NCI-H524 (cell line): ENCODE measurements at places on chromosomes 12 and 14.

DNA sequence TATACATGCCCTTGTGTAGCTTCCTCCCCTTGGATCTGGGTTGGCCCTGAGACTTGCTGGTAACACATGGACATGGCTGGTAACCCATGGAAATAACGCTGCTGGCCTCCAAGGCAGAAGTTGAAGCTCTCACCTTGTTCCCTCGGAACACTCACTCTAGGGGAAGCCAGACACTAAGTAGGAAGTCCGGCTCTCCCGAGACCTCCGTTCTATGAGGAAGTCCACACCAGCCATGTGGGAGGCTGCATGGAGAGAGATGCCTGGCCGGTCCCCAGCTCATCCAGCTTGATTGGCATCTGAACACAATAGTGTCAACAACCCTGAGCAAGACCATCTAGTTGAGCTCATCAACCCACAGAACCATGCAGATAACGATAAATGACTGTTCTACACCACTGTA, 39.7 kb upstream of the VRK1 start:
- no peak for DNase-seq

- DNase-seq = no peak
Measured at GRCh38 chr12:56900583-56900982, 33.6 kb downstream of the SDR9C7 start.

GRCh38 chr12:132807295-132808092, 21.2 kb downstream of the GOLGA3 start:
- no peak for DNase-seq

- peak; percentile 56 for DNase-seq
Measured at GRCh38 chr12:119668324-119668841, 450 bp downstream of the PRKAB1 start.

GRCh38 chr14:99006276-99006675, 265.7 kb downstream of the BCL11B start:
- DNase-seq = no peak

DNA sequence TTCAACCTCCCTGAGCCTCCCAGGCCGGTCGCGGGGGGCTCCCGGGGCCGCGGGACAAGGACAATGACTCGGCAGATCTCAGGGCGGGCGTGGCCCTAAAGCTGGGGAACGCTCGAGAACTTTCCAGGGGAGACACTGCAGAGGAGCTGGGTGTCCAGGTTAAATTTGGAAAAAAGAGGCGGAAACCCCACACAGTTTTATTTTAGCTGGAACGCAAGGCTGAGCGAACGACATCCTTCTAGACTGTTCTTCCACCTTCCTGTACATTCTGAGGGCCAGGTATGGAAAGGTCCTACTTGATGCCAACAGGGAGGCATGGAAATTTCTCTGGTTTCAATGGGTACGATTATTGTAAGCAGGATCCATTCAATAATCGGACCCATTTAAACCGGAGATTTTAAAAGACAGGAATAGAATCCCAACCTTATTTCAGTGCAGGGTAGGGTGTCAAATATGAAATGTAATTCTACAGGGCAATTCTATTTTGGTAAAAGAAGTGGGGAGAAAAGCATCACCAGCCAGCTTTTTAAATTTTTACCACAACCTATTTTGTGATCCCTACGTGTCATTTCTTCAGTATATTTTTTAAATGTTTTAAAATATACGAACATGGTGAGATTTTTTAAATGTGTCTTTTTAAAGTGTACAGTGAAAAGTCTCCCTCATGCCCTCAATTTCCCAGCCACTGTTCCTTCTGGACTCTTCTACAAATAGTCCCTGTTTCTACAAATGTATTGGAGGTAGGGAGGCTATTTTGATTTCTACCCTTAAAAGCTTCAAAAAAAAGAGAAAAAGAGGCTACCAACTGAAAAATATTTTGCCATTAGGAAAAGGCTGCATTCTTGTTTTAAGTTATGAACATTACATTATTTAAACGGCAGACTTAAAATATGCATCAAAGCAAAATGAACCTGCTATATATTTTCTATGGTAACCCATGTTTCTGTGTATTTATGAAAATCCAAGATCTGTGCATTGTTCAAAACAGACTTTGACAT, 1.1 kb upstream of the UBC start:
- no peak for DNase-seq

DNA sequence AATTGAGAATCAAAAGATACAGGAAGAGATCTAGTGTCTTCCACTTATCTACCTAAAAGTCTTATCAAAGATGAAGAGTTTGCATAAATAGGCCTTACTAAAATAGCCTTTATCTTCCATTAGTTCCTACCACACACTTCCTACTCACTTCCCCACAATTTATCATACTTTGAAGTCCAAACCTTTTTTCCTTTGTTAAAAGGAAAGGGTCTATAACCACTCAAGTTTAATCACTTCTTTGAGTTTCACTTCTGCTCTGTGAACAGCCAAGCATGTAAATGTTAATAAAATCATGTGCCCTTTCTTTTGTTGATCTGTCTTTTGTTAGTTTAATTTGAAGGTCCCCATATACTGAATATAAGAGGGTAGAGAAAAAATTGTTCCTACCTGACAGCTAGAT, 114.5 kb downstream of the PHLDA1 start:
- DNase-seq = no peak

- DNase-seq = no peak
Measured at GRCh38 chr12:93759512-93760081, 82.4 kb downstream of the CRADD start.

GRCh38 chr12:42910656-42911055, 321.1 kb upstream of the PRICKLE1 start:
- DNase-seq = no peak

- DNase-seq = no peak
Measured at GRCh38 chr12:64237382-64237781, 15.3 kb upstream of the KICS2 start.

- DNase-seq = no peak
Measured at GRCh38 chr12:84599539-84599938, 313.1 kb downstream of the SLC6A15 start.

DNA sequence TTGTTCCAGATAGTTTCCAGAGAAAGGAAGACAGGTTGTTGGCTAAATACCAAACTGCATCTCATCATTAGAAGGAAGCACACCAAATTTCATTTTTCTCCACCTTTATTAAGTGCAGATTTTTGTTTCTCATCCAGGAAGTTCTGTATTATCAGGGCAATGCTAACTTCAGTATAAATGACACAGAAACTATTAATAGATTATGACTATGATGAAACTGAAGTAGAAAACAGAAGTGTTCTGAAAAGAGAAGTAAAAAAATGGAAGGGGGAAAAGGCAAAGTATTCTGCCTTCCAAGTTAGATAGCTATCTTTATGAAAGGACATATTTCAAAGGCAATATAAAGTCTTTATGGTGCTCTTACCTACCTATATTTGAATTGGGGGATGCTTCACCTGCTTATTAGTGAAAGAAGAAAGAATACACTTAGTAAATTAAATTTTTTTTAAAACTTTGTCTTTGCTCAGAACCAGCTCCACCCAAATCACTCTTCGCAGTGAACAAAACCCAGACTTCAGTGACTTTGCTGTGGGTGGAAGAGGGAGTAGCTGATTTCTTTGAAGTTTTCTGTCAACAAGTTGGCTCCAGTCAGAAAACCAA, 223.9 kb downstream of the PTPRO start:
- no peak for DNase-seq

GRCh38 chr12:57233357-57234232, 4.1 kb downstream of the SHMT2 start:
- no peak for DNase-seq

DNA sequence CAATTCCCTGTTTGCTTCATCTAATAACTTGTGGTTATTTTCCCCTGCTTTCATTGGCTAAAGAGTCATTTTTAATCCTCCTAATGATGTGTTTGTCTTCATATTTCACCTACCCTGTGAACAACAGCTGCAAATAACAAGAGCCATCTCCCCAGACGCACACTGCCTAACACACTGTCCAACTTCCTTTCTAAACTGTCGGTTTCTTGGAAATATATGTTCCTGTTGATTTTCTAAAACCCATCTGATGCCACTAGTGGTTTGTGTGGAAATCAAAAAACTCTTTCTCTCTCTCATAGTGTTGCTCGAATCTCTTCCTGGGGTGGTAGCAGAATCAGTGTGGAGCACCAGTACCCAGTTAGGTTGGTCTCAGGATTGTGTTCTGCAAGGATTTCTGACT, 226.9 kb downstream of the EPS8 start:
- peak; percentile 25 for DNase-seq

GRCh38 chr12:130424858-130425697, 87.4 kb downstream of the PIWIL1 start:
- no peak for DNase-seq

- DNase-seq = no peak
Measured at GRCh38 chr12:80713419-80713818, 3.3 kb upstream of the MYF5 start.

- DNase-seq = no peak
Measured at GRCh38 chr12:82605115-82605514, 81.6 kb upstream of the TMTC2 start.

DNA sequence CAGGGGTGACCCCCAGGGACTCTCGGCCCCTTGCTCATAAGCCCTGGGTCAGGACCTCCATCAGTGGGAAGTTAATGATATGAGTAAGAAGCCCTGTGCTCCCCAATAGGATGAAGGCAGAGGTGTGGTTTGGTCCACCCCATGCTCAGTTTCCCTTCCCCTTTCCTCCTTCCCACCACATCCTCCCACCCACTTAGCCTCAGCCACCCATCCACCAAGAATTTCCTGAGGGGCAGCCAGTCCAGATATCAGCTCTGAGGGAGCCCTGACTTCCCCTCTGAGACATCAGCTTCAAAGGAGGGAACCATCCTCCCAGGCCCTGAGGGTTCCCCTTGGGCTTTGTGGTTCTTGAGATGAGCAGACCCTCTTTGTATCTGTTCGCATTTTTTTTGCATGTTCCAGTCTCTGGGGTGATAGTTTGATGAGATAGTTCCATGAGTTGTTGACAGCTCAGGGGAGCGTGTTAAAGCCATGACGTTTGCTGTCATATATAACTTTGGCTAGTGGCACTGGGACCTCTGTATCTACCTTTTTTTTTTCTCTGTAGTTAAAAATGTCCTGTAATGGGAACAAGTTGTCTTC, 71.2 kb downstream of the LGMN start:
- DNase-seq = no peak

DNA sequence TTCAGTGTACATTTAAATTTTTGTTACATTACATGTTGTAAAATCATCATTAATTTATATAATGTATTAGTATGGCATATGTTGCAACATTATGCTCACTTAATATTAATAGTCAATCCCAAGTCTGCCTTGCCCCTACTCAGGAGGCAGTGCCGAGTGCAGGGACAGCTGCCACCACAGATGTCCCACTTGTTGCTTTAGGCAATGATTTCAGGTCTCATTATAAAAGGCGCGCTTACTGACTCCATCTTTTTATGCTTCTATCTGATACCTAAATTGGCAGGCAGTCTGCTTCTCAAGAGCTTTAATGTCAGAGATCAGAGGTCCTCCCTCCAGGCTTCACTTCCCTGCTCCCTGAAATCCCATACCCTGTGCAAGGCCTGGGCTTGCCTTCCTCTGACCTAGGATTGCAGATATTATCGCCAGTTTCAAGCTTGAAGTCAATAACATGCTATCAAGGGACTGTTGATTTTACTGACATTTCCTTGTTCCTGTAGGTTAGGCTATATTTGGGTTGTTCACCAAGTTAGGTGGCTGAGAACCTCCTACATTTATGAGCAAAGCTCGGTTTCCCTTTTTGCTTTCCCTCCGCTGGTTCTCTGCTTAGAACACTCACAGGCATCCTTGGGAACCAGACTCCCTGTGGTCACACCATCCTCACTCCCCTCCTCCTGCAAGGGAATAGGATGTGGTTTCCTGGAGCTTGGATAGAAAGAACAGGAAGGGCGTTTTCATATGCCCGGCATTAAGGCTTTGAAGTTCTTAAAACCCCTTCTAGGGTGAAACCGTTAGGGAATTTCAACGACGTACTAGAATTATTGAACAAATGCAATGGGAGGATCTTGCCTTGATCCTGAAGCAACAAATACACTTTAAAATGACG, 208.4 kb upstream of the FKBP4 start:
- peak; percentile 87 for DNase-seq

DNA sequence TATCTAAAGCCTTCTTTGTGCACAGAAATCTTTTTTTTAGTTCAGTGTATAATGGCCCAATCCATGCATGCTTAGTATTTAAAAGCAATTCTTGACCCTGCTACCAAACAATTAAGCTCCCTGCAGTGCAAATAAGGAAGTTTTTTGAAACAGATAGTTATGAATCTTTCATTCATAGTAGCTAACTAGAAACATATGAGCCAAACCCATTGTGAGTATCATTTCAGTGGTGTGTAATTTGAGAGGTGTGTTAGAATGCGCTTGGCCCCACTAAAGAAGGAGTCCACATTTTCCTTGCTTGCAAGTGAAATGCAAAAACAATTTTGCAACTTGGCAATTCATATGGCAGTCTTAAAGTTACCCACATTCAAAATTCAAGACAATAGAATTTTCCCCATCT, 14.4 kb downstream of the EPS8 start:
- DNase-seq = no peak

DNA sequence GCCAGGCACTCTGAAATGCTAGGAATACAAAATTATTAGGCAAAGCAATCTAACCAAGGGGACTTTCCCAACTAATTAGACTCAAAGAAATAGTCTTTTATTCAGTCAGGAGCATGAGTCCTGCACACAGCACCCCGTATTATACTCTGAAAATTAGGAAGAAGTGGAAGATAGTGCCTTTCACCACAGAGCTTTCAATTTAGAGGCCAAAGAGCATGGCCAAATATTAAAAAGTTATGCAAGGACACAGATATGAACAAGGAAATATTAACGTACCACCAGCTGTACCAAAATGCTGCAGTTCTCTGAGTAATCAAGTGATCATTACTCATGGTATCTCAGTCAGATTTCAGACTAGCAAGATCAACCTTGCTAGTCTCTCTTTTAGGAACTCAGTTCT, 22.6 kb upstream of the MDM2 start:
- DNase-seq = no peak

DNA sequence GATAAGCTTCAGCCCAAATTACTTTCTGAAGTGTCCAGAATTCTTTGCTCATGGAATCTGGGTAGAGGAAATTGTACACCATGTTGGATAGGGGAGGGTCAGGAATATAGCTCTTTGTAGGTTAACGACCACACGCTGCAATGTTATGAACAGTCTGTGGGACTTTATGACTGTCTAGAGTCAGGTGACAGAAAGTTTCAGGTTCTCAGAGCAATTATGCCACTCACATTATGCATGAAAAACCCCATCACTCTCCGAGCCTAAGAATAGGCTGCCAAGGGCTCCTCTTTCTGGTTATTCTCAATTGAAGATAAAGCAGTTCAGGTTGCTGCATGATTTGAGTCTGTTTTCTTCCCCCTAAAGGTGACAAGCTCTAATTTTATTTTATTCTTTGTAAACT, 430.9 kb downstream of the ATP23 start:
- DNase-seq = no peak

GRCh38 chr12:48851883-48852733, at the start of gene DDX23:
DDX23 (minus strand) TSS chr12:48852163; CDS start chr12:48845782, 6,381 bp downstream.
- DNase-seq = peak; percentile 96

DNA sequence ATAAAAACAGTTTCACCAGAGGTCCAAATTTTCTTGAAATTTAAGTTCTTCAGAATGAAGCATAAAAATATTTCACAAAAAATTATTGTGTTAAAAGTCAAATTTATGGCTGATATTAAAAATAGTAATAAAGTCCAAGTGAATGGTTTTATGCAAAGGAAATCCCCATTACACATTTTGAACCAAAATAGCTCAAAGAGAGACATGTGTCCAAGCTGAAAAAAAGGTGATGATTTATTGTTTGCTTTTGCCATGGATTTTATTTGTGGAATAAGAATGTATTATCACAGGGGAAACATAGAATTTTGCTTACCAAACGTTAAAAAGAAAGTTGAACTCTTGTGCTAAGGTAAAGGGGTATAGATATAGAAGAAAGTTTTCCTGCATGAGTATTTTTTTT, 4.6 kb downstream of the FOXG1 start:
- no peak for DNase-seq

- DNase-seq = no peak
Measured at GRCh38 chr12:43177276-43177675, 374.7 kb downstream of the ADAMTS20 start.
